ENCODE measurements at places on chromosomes 2 and 18. TPM values are rescaled to one million over a fixed set of nuclear protein-coding genes. Genes with fewer than 3 reads are reported as not detected.

DNA sequence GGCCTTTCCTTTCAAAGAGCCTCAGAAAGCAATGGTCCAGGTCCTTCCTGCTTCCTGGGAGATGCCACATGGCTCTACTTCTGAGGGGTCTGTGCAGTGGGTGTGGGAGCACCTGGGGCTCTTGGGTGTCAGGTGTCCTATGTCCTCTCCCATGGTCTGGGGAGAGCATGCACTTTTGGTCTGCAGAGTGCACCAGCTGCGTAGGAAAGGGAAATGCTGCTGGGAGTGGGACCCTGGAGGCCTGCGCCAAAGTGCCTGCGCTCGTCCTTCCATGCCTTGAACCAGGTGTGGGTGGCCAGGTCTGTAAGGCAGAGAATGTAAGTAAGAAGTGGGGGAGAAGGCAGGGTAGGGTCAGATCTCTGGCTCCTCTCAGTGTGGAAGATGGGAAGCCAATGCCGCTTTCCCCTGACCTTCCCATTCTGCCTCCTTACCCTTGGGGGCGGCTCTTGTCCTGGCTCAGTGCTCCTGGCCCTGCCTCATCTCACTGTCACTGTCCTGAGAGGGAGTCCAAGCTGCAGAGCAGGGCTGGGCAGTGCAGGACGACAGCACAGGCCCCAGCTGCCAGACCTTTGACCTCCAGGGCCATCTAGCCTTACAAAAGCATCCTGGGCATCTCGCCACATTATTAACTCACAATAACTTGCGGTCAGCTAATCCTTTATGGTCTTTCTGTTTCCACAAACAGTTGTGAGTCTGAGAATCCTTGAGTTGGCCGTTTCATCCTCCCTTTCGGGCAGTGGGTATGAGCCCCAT is 6.6 kb upstream of the PROM2 start:
- peak; percentile 44 for DNase-seq
- no peaks in the 10 kb centered on the region for H3K36me3 ChIP-seq
- no peaks in the 10 kb centered on the region for H3K27me3 ChIP-seq

DNA sequence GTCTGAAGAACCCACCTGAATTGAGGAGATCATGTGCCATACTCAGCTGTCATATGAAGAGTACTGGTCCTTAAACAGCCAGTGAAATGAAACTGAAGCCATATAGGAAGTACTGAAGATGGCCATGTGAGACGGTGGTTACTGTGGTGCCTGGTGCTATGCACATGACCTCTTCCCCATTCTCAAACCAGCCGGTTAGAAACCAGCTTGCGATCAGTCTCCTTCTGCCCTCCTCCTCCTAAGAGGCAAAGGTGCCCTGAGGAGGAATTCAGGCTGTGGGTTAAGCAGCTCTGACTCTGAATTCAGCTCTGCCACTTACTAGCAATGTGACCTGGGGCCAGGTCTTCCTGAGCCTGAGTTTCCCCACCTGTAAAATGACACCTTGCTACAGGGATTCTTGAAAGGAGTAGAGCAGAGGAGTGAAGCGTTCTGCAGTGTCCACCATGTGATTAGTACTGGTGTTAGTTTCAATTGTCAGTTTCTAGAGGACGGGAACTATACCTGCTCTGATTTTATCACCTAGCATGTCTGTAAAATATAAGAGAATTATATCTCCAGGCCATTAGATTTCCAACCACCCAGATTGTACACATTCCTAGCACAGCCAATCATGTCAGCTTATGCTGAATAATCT is 5.1 kb downstream of the FECH start:
- H3K27ac ChIP-seq = no peak overlapping the region
- peaks cover 44% of the 10 kb centered on the region for H3K36me3 ChIP-seq
- H3K4me1 ChIP-seq = peaks cover 10% of the 10 kb centered on the region
- DNase-seq = no peak

CNGA3 gene
- not detected for total RNA-seq

GRCh38 chr2:74461187-74462053 is 3.2 kb downstream of the WBP1 start:
- H3K36me3 ChIP-seq = peaks cover 35% of the 10 kb centered on the region
- H3K4me1 ChIP-seq = peaks cover 48% of the 10 kb centered on the region
- peak; percentile 71 for DNase-seq
- H3K27ac ChIP-seq = no peak overlapping the region
- H3K4me3 ChIP-seq = no peak overlapping the region

DNA sequence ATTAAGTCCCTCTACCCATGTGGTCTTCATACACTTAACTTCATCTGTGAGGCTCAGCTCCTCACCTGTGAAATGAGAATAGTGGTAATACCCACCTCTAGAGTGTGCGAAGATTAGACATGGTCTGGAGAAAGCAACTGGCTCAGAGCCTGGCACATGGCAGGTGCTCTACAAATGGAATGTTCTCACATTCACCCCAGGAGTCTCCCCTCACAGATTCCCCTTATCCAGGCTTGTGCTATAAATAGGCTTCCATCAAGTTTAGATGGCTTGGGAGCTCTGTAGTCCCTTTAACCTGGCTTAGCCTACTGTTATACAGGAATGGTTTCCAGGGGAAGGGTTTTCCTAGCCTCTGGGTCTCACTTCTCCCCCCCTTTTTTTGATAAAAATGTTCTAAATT is 455.9 kb downstream of the RNF144A start:
- H3K27me3 ChIP-seq = peaks cover 4% of the 10 kb centered on the region
- H3K36me3 ChIP-seq = no peaks in the 10 kb centered on the region
- H3K27ac ChIP-seq = no peak overlapping the region
- no peak for DNase-seq
- no peak overlapping the region for H3K4me3 ChIP-seq

LIMS2 gene
- total RNA-seq = 168 TPM

- no peaks in the 10 kb centered on the region for H3K4me1 ChIP-seq
- no peak overlapping the region for H3K27ac ChIP-seq
- DNase-seq = no peak
- no peaks in the 10 kb centered on the region for H3K36me3 ChIP-seq
Measured at GRCh38 chr2:126963390-126963789, 64.7 kb downstream of the TEX51 start.
